HS-5 (cell line): ENCODE measurements at places on chromosomes 4 and X.

DNA sequence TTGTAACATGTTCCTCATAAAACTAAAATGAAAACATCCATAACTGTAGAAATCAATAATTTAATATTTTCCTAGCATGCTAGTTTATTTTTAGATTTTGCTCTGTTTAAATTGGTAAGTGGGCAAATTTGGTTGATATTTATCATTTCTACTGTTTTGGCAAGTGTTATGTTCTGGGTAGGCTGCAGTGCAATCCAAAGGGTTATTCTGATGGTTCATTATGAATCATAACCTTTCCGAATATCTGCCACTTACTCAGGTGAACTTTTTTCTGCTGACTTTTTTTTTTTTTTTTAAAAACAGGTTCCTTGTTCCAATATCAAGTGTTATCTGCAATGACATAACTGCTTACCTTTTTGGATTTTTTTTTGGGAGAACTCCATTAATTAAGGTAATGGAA is 52.0 kb downstream of the CDS1 start:
- no peak for DNase-seq

- DNase-seq = no peak
These were observed 799.5 kb downstream of the RPA4 start for GRCh38 chrX:97682991-97683840.

GRCh38 chr4:78493731-78494130 is 57.8 kb upstream of the ANXA3 start:
- DNase-seq = no peak

- peak; percentile 72 for DNase-seq
These were observed 2.2 kb downstream of the ATP8A1 start for GRCh38 chr4:42654631-42655268.

DNA sequence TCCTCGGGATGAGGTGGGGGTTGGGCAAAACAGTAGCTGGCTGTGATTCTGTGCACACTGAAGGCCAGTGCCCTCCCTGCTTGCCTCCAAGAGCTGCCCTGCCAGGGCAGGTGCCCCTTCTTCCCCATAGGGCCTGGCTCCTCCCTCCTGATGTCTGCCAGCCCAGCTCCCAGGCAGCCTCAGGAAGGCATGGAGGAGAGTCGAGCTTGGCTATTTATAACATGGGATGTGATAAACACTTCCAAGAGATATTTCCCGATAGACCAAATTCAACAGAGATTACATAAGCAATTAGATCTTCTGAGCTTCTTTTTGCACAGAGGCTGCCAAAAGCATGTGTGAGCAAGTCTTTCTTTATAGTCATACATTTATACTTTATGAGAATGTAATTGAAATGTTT is 45.3 kb upstream of the PJA1 start:
- DNase-seq = no peak

GRCh38 chr4:143381189-143382118 is 44.8 kb downstream of the GAB1 start:
- DNase-seq = no peak

- DNase-seq = no peak
These were observed 41.9 kb upstream of the SLC4A4 start for GRCh38 chr4:71296945-71297344.

GRCh38 chrX:42131856-42132255 is 208.5 kb upstream of the CASK start:
- DNase-seq = no peak

GRCh38 chrX:120664081-120664480 is 34.2 kb upstream of the C1GALT1C1 start:
- no peak for DNase-seq

GRCh38 chrX:107716816-107717700 is 58.5 kb downstream of the TSC22D3 start:
- no peak for DNase-seq

DNA sequence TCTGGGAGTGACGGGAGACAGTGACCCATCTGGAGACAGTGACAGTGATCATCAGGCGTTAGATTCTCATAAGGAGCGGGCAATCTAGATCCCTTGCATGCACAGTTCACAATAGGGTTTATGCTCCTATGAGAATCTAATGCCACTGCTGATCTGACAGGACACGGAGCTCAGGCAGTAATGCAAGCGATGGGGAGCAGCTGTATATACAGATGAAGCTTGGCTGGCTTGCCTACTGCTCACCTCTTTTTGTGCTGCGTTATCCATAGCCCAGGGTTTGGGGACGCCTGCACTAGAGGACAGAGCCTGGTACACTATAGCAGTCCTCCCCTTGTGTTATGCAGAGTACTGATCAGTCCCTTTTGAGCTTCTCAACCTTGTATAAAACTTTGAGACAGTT is 23.5 kb downstream of the NFKB1 start:
- DNase-seq = no peak

GRCh38 chrX:24148121-24148520 is 1.4 kb upstream of the ZFX start:
- DNase-seq = no peak

- no peak for DNase-seq
These were observed 18.4 kb upstream of the ZNF41 start for GRCh38 chrX:47501226-47502074.

GRCh38 chrX:140815868-140816267 is 106.3 kb downstream of the LINC00632 start:
- DNase-seq = no peak

GRCh38 chr4:114282937-114283336 is 303.5 kb upstream of the ARSJ start:
- DNase-seq = no peak

DNA sequence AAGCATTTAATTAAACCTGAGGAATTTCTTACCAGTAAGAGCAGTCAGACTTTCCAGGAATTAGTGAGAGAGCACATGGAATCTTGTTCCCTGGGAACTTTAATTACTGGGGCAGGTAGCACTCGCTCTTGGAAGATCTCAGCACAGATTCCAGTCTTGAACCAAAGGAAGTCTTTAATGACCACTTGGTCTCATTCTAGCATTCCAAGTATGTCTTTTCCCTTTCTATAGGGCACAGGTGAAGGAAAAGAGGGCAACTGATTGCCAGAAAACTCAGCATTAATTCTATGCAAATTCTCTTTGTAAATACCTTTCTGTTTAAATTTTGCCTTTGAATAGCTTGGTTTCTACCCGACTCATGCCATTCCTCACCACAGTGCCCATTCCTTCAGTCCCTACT is 236.6 kb downstream of the LDB2 start:
- DNase-seq = no peak

- no peak for DNase-seq
These were observed 12.0 kb downstream of the P2RY10 start for GRCh38 chrX:78957049-78957767.

- DNase-seq = no peak
These were observed 4.4 kb downstream of the LSM6 start for GRCh38 chr4:146179784-146180370.

DNA sequence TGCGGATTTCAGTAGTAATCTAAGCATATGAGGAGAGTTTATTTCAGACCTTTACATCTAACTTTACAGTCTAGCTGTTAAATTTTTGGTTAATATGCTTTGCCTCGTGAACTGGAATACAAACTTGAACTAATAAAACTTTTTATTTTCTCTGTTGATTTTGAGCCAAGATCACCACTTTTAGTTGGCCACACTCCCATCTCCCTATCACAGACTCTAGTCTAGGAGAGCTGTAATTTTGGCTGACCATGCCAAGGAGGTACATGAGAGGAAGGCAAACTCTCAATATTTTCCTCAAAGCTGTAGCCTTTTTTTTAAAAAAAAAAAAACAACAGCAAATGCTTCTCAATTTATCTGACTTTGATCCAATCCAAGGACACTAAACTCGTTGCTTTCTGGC is 597.5 kb upstream of the PCDH7 start:
- DNase-seq = no peak

- no peak for DNase-seq
These were observed 601.1 kb upstream of the HTR2C start for GRCh38 chrX:113982766-113983165.

DNA sequence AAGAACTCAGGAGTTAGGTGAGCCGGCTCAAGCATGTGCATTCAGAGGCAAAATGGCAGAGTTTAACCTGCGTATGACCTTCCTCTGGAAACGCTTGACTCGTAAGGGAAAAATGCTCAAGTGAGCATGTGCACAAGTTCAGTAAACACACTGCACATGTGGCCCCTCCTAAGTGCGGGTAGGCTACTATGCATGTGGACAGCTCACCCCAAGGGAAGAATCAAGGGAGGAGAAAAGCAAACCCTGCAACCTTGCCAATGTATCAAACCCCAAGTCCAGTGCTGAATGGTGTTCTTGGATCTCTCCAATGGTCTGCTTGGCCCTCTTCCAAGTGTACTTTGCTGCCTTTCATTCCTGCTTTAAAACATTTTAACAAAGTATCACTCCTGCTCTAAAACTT is 407.1 kb downstream of the ADAM29 start:
- no peak for DNase-seq

- DNase-seq = no peak
These were observed 214.6 kb upstream of the IGFBP7 start for GRCh38 chr4:57324673-57325307.

- no peak for DNase-seq
These were observed 4.1 kb upstream of the FAM200B start for GRCh38 chr4:15677507-15677988.

- no peak for DNase-seq
These were observed 97.9 kb downstream of the MAB21L2 start for GRCh38 chr4:150679765-150680343.

GRCh38 chr4:39083164-39083563 is 21.1 kb downstream of the KLHL5 start:
- peak; percentile 51 for DNase-seq

GRCh38 chr4:176874721-176875445 is 82.2 kb upstream of the VEGFC start:
- DNase-seq = no peak

DNA sequence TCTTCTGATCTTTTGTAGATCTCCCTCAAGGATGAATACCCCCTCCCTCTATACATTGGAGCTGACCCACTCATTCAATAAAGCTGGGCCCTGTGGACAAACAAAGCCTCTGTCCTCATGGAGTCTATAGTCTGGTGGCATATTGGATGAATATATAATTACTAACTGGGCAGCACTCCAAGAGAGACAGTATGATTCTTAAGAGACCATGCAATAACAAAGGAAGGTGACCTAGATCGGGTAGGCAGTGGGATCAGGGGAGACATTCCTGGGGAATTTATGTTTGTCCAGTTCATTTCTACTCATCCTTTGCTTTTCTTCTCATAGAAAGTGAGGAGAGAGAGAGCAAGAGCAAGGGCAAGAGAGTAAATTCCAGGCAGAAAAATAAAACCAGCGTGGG is 23.5 kb upstream of the CXCL13 start:
- no peak for DNase-seq

GRCh38 chr4:6714954-6715353 is 1.0 kb upstream of the BLOC1S4 start:
- DNase-seq = no peak

DNA sequence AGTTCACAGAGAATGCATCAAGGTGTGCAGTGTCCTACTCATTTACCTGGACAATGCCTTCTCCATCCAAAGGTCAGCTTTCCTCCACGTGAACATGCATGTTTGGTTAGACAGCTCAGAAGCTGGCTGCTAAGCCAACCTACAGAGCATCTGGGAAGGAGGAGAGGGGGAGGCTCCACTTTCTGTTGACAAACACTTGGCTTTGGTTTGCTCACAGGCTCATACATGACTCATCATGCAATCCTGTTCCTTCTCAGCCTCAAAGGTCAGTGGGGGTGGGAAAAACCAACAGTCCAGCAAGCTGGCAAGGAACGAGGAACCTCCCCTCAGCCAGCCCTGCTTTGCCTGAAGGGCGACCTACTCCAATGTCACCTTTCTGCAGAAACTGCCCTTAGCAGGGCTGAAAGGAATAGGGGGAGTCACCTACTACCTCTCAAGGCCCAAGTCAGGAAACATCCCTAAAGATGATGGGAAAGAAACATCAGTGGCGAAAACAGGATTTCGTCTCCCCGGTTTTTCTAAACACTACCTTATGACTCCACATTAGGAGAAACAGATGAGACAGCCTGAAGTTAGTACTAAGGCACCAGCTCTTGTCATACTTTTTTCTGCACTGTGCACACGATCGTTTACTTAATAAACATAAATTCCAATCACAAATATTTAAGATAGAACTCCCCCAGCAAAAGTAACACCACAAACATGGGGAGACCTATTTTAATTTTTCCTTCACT is 37.9 kb downstream of the RELL1 start:
- DNase-seq = peak; percentile 85
